Endodermal cell (in vitro differentiated cells): ENCODE measurements at places on chromosomes 4 and X.
A peak's percentile ranks its signal among the peaks of the same experiment; 100 is the strongest.

DNA sequence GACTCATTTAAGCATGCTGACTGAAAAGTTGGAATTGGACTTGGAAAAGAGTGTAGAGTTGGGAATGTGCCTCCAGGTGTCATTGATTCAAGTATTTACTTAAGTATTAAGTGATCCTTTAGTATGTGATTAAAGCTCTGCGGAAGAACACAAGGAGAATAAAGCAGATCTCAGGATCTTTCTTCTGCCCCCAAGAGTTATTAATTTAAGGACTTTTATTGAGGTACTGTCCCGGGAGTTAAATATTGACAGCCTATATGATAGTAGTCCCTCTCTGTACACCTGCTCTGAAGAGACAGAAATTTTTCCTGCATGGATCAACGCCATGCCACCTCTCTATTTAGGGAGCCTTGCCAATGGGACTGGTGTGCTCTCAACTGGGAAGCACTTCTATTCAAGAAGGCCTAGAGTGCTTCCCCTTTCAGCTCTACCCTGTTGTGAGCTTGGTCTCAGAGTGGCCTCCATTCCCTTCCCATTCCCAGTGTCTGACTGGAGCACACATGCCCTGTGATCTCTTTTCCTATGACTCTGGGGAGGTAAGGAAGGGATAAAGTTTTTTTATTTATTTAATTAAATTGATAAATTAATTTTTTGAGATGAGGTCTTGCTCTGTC is 75.9 kb downstream of the SHISA3 start:
- DNase-seq: no peak

DNA sequence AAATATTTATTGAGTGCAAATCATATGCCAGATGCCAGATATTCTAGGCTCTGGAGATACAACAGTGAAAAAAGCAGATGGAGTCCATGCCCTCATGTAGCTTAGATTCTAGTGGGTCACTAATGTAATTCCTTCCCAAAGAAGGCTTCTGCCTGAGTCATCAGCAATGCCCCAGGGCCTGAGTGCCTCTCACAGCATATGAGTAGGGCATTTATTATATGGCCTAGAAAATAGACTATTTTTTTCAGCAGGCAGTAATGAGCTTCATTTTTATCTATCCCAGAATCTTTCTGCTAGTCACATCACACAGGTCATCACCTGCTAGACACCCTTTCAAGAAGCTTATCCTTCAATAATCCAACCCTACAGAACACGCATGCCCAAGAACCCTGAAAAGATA is 22.3 kb downstream of the TMEM31 start:
- no peak for DNase-seq

- no peak for DNase-seq
These were observed 13.6 kb downstream of the STOX2 start for GRCh38 chr4:183918696-183919095.

GRCh38 chr4:76377911-76378310 is 43.0 kb downstream of the CCDC158 start:
- DNase-seq: peak; percentile 76

- no peak for DNase-seq
These were observed 166.2 kb downstream of the RAPGEF2 start for GRCh38 chr4:159269116-159269515.

DNA sequence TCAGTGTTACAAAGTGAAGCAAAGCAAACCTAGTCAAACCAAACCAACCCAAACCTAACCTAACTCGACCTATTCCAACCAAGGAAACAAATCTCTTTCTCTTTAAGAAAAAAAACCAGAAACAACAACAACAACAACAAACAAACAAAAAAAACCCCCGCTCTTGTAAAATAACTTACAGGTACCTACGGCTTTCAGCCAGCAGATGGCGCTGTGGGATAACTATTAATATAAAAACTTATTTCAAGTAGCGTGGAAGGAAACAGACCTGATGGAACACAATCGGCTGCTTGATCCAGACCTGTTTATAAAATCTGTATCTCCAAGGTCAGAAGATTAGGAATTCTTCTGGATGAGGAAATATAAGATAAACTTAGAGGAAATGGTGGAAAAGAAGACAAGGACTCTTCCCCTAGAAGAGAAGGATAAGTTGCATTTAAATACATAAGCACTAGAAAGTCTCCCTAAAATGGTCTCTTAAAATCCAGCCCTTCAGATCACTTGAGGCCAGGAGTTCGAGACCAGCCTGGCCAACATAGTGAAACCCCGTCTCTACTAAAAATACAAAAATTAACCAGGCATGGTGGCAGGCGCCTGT is 34.4 kb upstream of the CDKL5 start:
- peak; percentile 84 for DNase-seq

GRCh38 chr4:99606716-99607115 is 32.1 kb downstream of the MTTP start:
- no peak for DNase-seq

DNA sequence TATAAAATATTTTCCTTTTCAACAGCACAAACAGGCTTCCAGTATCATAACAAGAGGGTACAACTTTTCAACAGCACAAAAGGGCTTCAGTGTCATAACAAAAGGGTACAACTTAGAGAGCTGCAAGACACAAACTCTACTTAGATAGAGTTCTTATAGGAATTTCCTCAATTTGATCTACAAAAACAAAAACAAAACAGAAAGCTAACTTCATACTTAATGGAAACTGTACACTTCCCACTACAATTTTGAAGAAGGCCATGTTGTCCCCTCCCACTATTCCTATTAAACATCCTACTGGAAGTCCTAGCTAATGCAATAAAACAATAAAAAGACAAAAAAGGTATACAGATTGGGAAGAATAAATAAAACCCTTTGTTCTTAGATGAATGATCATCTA is 96.7 kb downstream of the CENPC start:
- DNase-seq: no peak

- DNase-seq: no peak
These were observed 119.8 kb upstream of the TEX13D start for GRCh38 chrX:124212622-124213021.

- DNase-seq: no peak
These were observed 97.3 kb upstream of the SPRY1 start for GRCh38 chr4:123299212-123299691.

GRCh38 chr4:74531963-74532794 is 87.2 kb downstream of the AREG start:
- DNase-seq: peak; percentile 64

- DNase-seq: no peak
These were observed 47.7 kb downstream of the RPS6KA3 start for GRCh38 chrX:20218836-20219505.

DNA sequence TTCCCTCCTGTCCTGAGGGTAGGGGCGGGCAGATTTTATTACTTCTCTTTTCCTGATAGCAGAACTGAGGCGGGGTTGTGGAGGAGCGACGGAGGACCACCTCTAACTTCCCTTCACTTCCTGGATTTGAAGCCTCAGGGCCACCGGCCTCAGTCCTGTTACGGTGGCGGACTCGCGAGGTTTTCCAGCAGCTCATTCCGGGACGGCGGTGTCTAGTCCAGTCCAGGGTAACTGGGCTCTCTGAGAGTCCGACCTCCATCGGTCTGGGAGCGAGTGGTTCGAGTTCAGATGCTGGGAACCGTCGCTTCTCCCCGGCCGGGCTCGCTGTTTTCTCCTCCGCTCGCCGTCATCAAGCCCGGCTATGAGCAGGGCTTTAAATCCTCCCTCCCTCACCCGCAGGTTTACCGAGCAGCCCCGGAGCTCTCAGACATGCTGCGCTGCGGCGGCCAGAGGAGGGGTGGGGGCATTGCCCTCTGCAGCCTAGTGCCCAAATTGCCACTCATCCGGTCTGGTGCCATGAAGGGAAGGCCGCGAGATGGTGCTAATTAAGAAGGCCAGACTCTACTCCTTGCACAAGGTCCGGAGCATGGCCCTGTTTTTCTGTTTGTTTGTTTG is 23.3 kb downstream of the HAND2 start:
- DNase-seq: peak; percentile 71

DNA sequence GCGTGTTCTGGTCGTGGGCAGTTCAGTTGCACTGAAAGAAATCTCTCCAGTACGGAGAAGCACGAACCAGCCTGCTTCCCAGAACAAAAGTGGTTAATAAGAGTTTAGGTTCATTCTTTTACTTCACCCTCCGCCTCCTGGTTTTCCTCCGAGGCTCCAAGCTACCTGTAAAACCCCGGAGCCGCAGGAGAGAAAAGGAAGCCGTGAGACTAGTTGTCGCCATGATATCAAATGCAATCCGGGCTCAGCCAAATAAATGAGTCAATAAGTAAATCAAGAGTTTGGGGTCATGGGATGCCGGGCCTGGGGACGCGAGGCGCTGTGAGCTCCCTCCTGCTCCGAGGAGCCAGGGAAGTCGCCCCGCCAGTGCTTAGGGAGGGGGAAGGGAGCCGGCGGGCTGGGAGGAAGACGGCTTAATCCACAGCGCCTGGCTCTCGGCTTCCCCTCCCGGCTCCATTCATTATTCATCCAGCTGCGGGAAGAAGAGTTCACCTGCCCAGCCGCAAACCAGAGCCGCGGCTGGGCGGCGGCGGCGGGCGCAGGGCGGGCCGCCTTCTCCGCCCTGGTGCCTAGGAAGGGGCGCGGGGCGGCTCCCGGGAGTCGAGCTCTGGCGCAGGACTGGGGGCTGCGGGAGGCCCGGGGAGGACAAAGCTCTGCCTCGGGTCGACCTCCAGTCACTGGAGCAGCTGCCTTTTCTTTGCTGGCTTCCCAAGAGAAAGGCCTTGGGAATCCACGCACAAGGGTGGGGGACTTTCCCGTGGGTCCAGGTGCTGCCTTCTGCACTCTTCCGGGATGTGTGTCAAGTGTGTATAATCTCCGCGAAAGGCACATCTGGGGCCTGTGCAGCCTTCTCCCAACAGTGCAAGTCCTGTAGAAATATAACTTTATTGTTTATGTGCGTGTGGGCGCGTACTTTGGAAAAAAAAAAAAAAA is 1.7 kb downstream of the FRAS1 start:
- DNase-seq: peak; percentile 91

GRCh38 chr4:156896527-156896926 is 75.1 kb downstream of the PDGFC start:
- no peak for DNase-seq
